ENCODE measurements at places on chromosomes 6 and 20.

DNA sequence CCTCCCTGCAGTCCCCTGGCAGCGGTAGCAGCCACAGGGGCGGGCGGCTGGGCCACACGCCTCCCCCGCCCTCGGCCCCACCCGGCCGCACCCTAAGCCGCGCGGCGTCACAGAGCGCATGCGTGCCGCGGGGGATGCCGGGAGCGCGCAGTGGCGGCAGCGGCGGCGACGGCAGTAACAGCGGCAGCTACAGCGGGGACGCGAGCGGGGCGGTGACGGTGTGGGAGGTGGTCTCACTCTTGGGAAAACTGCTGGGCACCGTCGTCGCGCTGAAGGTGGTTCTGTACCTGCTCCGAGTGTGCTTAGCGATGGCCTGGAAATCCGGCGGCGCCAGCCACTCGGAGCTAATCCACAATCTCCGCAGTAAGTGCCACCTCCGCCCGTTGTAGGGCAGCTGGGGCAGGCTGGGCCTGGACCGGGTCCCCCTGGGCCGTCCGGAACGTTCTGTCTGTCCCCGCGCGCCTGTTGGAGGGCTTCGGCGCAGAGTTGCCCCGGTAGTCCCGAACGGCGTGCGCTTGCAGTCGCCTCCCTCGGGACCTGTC is at the start of gene PCMT1:
Gene PCMT1, plus strand, starts transcription at position 148 of the 542 bp plus-strand sequence. Its CDS starts 161 bp downstream, at position 309.
- DNase-seq: peak; percentile 77

DNA sequence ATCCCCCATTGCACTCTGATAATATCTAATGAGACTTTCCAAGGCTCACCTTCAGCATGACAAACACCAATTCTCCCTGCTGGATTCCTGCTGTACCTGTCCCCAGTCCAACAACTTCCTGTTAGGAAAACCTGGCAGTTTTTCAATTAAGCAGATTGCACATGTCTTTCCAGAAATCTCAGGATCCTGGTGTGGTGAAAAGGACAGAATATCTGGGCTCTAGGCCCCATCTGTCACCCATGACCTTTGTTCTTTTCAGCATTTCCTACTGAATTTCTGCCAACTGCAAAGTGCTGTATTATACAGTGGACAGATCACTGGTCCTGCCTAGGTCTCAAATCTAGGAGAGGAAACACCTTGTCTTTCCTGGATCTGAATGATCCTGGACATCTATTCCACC is 27.7 kb upstream of the DTNBP1 start:
- no peak for DNase-seq

- no peak for DNase-seq
These were observed 204.5 kb downstream of the ISM1 start for GRCh38 chr20:13425381-13426135.

DNA sequence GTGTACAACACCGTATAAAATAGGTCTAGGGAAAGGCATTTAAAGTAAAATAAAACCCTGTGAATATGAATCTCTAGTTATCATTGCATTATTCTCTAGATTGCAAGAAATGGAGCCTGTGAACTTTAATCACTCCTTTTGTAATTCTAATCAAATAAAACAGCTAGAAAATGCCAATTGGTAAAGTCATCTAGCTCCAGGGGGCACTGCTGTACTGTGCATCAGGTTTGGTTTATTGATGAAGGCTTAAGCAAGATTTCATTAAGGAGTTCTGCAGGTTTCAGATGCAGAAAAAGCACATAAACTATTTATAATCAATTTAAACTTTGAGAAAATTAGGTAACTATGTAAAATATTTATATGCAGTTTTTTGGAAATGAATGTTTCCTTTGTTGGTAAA is 645.0 kb downstream of the PHF3 start:
- peak; percentile 33 for DNase-seq

DNA sequence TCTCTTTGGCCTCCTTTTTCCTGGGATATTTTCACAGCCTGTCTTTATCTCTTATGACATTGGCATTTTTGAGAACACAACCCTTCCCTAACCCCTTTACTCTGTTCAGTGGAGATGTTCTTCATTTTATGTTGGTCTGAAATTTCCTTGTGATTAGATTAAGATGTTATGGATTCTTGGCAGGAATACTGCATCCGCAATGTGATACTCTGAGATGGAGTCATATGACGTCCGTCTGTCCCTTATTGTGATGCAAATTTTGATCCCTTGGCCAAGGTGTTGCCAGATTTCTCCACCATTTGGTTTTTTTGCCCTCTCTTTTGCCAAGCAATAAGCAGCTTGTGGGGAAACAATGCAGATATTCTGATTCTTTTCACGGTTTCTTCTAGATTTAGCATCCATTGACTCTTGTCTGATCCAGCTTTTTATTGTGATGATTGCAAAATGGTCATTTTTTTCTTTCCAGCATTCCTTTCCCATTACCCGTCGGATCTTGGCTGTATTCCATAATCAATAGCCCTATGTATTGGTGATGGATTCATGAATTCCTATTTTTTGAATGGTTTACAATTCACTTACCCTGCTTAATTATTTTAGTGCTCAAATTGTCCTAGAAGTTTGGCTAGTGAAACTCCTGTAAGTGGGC is 85.1 kb downstream of the NCOA3 start:
- no peak for DNase-seq

DNA sequence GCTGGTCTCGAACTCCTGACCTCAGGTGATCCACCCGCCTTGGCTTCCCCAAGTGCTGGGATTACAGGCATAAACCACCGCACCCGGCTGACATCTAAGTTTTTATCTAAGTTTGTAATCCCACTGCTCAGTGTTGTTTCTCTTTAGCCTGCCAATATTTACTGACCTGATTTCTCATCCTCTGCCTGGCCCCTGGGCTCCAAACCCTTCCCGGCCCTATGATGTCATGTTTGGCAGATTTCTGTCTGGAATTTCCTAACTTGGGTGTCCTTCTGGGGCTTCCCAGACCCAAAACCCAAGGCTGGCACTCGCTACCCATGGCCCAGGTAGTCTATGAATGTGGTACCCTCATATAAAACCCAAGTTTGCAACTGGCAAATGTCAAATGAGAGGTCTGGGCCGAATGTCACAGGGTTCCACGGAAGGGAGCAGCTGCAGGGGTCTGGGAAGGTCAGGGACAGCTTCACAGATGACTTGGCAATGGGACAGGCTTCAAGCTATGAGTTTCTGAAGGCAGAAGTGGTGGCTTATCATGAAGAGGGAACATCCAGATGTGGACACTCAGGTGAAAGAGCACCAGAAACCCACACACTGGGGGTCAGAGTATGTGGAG is 54.9 kb downstream of the TMEM170B start:
- DNase-seq: no peak

- DNase-seq: peak; percentile 82
These were observed 25.4 kb downstream of the SLC17A9 start for GRCh38 chr20:62977613-62978560.

DNA sequence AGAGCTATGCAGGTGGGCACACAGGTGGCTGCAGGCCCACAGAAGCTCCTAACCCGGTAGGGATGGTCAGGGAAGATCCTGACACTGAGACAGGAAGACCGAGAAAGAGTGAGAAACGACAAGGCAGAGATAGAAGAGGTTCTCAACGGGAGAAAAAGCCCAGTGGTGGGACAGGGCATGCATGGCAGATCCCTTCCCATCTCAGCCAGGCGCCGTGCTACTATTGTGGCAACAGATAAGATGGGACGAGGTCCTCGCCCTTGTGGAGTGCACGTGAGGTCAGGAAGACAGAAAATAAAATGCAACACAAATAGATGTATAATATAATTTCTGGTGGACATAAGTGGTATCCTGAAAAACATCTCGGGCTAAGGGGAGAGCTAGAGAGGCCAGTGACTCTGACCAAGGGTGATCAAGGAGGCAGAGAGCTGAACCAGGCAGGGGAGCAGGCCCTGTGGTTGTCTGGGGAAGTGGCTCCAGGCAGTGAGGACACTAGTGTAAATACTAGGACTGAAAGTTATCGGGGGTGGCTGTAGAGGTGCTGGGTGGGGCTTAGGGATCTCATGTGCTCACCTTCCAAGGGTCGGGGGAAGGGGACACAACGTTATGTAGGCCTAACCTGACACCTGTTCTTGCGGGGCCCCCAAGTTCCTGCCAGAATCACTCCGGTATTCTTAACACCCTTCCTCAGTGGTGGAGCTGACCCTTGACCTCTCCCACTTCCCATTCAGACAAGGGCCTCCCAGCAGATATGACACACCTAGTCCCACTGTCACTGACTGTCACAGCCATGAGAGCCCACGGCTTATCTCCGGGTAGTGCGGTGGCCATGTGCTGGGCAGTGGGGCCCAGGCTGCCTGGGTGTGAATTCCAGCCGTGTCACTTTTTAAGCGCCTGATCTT is 1.0 kb downstream of the SRXN1 start:
- no peak for DNase-seq

- no peak for DNase-seq
These were observed 127.6 kb upstream of the FAM184A start for GRCh38 chr6:119205911-119206618.

GRCh38 chr6:11692451-11693376 is 85.9 kb downstream of the ADTRP start:
- no peak for DNase-seq

DNA sequence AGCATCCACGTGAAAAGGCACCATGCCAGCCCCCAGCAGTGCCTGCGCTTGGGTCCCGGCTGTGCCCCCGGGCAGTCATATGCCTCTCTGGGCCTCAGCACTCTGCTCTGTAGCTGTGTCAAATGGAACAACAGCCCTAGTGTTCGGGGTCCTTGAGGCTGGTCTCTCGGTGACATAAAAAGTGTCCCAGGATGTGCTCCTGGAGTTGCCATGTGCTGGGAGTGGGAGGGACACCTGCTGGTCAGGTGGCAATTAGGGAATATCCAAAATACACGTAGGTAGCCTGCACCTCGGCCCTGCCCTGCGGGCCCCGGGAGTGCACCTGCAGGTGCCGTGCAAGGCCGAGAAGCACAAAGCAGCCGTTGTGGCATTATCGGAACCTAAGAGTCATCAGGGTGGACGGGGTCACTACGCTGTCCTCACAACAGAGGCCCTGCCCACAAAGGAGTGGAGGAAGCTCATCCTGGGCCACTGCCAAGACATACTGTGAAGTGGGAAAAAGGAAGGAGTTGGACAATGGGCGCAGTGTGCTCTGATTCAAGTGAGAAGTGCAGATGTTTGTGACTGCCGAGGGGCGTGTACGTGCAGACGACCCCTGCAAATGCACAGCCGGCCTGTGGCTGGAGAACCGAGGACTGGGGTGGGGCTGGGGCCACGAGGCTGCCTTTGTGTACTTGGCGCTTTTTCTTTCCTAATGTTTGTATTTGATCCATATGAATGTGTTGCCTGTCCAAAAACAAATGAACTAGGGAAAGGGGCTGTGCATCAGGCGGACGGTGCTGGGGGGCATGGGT is 24.6 kb downstream of the SLCO4A1 start:
- peak; percentile 97 for DNase-seq

DNA sequence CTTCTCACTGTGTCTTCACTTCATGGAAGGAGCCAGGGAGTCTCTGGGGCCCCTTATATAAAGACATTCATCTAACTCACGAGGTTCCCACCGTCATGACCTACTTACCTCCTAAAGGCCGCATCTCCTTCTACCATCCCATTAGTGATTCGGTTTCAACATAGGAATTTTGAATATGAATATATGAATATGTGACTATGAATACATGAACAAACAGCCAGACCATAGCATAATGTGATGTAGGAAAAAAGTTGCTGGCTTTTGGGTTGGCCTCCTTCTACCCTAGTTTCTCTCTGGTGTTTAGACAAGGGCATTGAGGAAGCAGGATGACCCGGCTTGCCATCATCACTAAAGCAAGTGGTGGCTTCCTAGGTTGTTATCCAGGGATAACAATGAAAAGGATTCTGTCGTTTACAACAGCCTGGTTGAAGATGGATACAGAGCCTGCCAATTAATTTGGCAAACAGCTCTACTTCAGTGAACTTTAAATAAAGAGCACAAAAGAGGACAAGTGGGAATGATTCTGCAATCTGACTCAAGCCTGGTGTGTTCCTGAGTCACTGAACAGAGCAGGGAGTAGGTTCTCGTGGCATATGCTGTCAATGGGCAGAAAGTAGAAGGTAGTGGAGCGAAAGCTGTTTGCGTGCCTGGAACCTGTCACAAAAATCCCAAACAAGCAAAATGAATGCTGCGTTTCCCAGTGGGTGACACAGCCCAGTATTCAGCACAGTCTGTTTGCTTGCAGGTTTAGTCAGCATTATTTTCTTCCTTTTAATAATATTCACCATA is 44.0 kb upstream of the DOK5 start:
- no peak for DNase-seq

DNA sequence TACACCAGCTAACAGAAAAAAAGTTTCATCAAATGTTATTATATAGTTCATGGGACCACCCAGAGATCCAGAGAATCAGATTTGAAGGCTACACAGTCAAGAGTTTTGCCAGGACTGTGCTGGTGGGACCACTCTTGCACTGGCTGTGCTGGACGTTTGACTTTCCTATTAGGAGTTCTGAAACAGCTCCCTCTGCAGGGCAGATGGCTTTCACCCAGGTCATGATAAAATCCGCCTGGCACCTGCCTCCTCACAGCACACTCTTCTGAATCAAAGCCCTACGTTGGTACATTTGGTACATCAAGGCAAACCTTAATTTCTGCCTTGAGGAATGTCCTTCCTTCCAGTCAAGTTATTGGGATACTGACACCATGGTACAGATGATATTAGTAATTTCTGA is 302.1 kb downstream of the ZNF217 start:
- no peak for DNase-seq

GRCh38 chr20:22465622-22466446 is 118.5 kb downstream of the FOXA2 start:
- DNase-seq: no peak

GRCh38 chr6:15912505-15913400 is 216.1 kb upstream of the MYLIP start:
- DNase-seq: no peak

- peak; percentile 53 for DNase-seq
These were observed 29.5 kb downstream of the CDYL start for GRCh38 chr6:4805553-4806336.

DNA sequence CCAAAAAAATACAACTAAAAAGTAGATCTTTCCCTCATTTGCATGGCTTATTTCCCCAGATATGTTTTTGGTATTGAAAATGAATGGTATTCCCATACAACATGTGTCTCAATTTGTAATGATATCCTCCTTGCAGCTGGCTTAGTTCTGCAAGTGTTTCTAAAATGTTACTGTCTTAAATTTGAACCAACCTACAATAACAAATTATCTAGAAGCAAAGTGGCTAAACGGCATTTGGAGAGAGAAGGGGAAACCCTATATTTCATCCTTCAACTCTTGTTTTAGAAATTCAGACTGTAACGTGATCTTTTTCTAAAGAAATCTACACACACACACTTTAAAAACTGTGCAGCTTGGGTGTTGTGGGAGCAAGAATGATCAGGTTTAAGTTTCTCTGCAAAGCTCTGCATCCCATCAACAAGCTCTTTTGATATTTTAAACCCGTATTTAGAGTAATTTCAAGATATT is 153.0 kb downstream of the SOBP start:
- DNase-seq: no peak

- no peak for DNase-seq
These were observed 747.3 kb downstream of the COL12A1 start for GRCh38 chr6:74458536-74458935.

DNA sequence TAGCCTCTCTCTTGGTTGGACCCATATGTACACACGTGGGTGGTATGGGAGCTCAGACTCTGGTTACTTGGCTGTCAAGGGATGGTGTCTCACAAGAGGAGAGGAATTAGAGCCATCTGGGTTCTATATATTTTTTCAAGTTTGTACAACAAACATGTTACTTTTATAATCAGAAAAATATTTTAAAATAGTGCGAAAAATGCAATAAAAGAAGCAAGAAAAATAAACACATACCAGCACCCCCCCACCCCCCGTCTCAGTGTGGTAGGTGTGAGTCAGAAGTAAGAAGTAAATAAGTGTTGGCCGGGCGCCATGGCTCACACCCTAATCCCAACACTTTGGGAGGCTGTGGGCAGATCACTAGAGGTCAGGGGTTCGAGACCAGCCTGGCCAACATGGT is 2.1 kb upstream of the TIAM2 start:
- DNase-seq: no peak
